ENCODE measurements at places on chromosomes 7 and 10. TPM values are rescaled to one million over a fixed set of nuclear protein-coding genes. Genes with fewer than 3 reads are reported as not detected.

DNA sequence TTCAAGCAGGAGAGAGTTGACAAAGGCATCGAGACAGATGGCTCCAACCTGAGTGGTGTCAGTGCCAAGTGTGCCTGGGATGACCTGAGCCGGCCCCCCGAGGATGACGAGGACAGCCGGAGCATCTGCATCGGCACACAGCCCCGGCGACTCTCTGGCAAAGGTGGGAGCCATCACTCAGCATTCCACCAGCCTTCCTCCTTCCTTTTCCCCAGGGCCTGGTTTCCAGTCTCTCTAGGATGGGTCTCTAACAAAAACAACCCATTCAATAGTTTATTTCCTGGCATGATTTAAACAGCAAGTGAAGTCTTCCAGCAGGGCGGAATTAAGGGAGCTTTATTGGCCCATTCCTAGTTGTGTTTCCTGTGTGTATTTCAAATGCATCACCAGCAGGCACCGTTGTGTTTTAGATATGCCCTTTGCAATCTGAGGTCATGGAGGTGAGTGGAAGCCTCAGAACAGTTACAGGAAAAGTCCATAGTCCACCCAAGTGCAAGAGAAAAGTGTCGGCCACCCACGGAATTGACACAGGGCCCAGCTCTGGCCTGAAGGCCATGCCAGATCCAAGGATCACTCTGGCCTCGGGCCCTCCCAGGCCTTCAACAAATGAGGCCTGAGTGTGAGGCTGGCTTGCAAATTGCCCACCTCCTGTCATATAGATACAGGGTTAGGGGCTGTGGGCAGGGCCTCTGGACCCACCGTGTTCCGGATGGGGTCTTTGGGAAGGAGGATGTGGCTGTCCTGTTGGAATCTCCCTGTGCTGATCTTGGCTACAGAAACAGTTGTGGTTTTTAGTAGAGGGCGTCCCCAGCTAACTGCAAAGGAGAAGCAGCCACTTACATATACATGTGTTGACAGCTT is 46.9 kb upstream of the TRIM8 start:
- no peak for DNase-seq

DNA sequence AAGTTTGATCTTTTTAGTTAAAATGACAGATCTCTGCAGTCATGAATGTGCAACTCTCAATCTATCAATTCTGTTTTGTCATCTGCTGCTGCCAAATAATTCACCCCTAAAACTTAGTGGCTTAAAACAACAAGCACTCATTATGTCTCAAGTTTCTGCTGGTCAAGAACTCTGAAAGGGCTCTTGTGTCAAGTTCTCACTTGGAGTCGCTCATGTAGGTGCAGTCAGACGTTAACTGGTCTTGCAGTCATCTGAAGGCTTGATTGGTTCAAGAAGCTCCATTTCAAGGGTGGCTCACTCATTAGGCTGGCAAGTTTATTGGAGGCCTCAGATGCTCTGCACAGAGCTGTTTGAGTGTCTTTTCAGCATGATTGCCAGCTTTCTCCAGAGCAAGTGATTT is 28.5 kb upstream of the LRRC72 start:
- no peak for DNase-seq

- DNase-seq = no peak
These were observed 16.9 kb upstream of the AKR1E2 start for GRCh38 chr10:4809156-4809555.

- DNase-seq = no peak
These were observed 42.8 kb upstream of the RNF216 start for GRCh38 chr7:5824297-5824610.

GRCh38 chr10:18822156-18822555 is 162.9 kb downstream of the ARL5B start:
- DNase-seq = peak; percentile 51

DNA sequence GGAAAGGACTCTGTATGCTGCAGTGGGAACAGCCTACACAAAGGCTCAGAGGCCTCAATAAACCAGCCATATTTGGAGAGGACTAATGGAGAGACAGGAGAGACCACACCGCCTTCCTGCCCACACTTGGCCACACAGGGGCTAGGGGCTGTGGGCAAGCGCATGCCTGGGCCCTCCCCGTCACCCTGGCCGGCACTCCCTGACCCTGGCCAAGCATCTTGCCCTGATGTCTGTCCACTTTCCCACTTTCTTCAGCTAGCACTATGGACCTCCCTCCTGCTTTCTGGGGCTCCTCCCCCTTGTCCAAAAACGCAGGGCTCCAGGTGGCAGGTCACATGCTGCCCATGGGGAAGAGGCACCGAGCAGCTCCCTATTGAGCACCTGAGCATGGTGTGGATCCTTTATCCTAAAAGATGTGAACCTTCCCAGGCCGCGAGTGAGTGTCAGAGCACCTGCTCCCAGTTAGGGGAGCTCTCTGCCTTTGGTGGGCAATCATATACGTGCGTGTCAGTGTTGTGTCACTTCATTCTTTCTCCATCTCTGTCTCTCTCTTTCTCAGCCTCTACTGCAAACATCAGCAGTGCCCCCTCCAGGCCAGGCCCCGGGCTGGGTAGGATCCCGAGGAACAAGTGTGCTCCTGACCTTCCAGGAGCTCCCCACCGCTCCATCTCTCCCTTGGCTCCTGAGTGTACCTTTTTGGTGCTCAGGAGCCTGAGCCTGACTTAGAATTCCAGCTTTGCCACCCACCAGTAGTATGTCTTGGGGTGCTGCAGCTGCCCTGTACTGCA is 74.0 kb downstream of the ZMIZ1 start:
- DNase-seq = no peak

DNA sequence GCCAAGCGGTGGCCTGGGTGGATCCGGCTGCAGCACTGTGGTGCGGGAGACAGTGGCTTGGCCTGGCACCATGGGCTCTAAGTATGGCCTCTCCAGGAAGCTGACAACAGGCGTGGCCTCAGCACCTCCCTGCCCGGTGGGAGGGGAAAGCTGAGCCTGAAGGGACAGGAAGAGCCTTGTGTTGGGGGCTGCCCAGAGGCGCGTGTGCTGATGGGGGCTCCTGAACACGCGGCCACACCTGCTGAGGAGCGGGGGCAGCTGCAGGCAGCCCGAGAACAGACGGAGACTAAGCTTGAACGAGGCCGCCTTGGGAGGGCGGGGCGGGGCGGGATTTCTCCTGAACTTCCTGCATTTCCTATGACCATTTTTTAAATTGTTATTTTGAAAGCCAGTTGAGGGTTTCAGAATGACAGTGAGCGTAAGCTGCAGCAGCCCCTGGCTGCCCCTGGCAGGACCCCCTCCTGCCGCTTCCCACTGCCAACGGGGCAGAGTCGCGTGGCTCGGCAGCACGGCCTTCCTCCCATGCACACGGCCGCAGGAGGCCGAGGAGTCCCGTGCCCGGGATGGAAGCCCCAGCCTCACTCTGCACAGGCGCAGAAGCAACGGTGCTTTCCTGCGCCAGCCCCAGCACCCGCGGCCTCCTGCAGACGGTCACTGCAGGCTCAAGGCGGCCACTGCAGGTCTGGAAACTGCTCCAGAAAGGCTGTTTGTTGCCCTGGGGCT is 43.2 kb downstream of the DPYSL4 start:
- no peak for DNase-seq

- no peak for DNase-seq
These were observed 343.9 kb upstream of the SHH start for GRCh38 chr7:156155988-156156733.

- no peak for DNase-seq
These were observed 32.8 kb downstream of the SDK1 start for GRCh38 chr7:3333861-3334260.

- DNase-seq = no peak
These were observed 7.6 kb upstream of the KCP start for GRCh38 chr7:128918016-128918665.

- no peak for DNase-seq
These were observed 590.9 kb upstream of the MGMT start for GRCh38 chr10:128875956-128876736.

DNA sequence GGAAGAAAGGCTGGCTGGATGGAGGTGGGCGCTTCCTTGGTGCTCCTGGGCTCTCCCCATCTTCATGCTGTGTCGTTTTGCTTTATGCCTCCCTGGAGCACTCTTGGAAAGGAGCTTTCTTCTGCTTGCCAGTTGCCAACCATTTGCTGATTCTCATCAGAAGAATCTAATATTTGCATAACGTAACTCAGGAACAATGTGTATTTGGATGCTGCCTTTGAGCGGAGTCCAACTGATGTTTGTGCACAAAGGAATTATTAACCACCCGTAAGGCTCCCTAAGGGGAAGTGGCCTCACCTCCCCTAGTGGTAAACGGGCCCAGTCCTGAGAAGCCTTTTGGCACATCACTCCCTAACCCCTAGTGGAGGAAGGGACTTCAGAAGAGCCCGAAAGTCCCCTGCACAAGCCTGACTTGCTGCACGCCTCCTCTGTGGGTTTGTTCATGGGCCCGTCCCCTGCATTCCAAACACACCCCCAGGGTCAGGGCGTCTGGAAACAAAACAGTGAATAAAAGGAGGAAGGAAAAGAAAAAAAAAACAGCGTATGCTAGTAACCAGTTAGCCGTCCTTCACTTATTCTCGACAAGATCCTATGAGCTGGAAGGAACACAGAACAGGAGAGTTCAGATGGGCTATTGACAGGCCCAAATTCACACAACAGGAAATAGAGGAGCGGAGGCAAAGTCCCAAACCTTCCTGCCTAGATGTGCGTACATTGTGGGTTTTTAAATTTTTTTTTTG is 602.2 kb downstream of the LRMDA start:
- no peak for DNase-seq

The GLCCI1 gene
- 13.8 TPM for total RNA-seq

The GIMAP1 gene
- 3.6 TPM for total RNA-seq

The CHAT gene
- 0.23 TPM for total RNA-seq

The PUS7 gene
- 14.4 TPM for total RNA-seq

The BAZ1B gene
- 56.5 TPM for total RNA-seq

The CLCN1 gene
- not detected for total RNA-seq

The LOXL4 gene
- 1.8 TPM for total RNA-seq

The WNT8B gene
- not detected for total RNA-seq

The PLAC9 gene
- total RNA-seq = not detected

Data from endothelial cell (in vitro differentiated cells).